NCI-H2029 treated with DMSO at 0.1 percent for 48 hours (cell line): ENCODE measurements at places on chromosomes 11 and 22.

DNA sequence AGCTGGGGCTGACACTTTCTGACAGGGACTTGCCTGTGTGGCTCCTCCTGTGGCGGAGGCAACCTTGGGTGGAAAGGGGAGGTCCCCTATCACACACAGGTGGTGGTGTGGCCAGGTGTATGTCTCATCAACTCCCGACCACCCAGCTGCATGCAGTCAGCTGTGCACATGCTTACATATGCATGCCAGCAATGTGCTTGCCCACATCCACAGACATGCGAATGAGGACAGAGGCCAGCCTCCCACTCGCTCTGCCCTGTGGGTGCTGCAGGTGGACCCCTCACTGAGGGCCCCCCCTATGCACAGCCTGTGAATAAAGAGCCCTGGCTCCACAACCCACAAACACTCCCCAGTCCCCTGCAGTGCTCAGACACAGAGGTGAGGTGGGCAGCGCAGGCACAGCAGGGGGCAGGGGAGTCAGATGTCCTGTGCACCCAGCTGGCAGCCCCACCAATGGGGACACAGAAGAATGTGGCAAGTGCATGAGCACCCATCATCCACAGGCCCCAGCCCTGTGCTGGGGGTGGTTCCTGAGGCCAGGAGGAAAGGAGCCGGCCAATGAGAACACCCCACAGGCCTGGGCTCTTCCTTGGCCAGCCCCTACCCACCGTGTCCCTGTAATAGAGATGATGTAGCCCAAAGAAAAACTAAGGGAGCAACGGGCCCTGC is 9.5 kb downstream of the GNB1L start:
- DNase-seq, result no peak

DNA sequence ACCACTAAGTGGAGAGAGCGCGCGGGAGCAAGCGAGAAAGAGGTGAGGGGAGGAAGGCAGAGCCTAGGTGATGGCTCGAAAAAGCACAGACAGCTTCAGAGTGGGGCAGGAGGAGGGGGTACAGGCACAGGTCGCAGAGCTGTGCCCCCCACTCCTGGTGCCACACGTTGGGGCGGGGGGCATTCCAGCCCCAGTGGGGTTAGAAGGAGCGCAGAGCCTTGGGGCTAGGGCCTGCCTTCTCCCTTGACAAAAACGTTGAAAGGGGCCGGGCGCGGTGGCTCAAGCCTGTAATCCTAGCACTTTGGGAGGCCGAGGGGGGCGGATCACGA is 41.6 kb upstream of the ISX start:
- DNase-seq, result no peak

DNA sequence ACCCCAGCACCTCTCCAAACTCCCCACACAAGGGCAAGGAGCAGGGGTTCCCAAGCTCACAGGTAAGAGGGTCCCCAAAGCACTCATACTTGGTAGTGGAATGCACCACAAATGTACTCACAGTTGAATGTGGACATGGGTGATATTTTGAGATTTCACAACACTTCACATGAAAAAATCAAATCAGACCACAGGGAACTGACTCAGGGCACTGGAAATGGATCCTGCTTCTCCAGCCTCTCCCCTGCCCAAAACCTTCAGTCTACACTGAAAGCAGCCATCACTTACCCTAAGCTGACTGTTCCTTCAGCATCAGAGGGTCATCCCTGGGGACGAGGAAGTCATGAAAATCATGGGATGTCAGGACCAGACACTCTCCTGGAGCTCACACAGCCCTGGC is 40.2 kb downstream of the SCGB1A1 start:
- no peak for DNase-seq

DNA sequence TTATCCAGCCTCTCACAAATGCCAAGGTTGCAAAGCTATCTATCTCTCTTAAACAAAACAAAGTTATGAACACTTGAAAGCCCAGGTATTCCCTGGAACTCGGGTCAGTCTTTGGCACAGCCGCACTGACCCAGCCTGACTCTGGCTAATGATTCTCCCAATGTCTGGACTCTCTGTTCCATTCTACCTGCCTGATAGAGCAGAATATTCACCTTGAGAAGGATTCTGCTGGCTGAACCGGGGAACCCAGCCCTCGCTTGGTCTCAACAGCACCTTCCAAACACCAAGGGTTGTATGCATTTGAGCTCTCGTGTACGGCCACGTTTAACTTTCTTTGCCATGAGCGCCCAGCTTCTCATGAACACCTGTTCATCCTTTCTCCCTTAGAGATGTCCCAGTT is 116.8 kb downstream of the ZBTB16 start:
- no peak for DNase-seq

DNA sequence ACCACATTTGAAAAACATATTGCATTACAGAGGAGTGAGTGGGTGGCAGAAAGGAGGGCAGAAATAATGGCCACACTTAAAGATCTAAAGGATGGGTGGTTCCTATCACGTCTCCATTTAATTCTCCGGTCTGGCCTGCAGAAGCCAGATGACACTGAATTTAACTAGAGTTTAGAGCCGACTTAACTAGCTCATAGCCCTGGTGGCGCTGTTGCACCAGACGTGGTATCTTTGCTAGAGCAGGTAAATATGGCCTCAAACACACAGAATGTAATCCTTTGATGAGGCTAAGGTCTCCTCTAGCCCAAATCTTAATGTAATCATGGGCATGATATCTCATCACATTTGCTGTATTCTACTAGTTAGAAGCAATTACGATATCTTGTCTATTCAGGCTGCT is 51.5 kb upstream of the GAL start:
- DNase-seq, result peak; percentile 6

- DNase-seq, result no peak
Measured at GRCh38 chr11:1308743-1309497, 512 bp downstream of the TOLLIP start.

- peak; percentile 78 for DNase-seq
Measured at GRCh38 chr22:23278883-23279675, 98.8 kb downstream of the BCR start.

DNA sequence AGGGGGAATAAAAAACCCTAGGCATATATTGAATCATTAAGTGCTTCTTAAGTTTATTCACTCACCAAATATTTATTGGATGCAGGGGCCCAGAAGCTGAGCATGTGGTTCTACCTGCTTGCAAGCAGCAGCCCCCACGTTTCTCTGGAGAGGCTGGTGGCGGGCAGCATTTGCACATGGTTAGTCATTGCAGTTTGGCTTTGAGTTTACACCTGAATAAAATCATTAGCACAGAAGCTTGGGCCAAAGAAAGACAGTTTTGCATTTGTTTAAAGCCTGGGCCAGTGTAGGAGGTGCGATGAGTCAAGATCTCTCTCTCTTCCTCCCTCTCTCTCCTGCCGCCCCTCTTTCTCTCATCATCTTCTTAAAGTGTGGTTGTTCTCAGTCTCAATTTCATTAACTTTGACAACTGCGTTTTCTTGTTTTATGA is 72.6 kb downstream of the C22orf31 start:
- DNase-seq, result no peak

DNA sequence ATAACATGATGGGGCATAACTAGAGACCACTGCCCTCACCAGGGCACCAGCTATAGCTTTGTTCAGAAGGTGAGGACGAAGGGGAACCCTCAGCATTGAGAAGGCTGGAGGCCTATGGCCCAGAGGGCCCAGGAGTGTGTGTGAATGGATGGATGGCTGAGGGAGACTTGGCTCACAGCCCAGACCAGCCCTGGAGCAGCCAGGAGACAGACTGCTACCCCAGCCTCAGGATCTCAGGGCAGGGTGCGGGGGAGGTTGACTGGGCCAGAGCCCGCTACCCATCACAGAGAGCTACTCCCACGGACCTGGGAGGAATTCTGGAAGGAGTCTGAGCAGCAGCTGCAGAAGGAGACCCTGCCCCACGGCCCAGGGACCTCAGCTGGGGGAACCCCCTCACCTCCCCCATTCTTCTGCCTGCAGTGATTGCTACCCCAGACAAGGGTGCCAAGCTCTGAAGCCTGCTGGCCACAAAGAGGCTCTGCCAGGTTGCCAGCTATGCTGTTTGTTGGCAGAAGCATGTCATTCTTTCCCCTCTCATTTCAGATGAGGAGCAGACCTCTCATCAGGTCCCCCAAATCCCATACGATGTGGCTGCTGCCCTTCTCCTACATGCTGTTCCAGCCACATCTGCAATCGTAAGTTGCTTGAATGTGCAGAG is 5.4 kb upstream of the CSDC2 start:
- DNase-seq, result no peak

DNA sequence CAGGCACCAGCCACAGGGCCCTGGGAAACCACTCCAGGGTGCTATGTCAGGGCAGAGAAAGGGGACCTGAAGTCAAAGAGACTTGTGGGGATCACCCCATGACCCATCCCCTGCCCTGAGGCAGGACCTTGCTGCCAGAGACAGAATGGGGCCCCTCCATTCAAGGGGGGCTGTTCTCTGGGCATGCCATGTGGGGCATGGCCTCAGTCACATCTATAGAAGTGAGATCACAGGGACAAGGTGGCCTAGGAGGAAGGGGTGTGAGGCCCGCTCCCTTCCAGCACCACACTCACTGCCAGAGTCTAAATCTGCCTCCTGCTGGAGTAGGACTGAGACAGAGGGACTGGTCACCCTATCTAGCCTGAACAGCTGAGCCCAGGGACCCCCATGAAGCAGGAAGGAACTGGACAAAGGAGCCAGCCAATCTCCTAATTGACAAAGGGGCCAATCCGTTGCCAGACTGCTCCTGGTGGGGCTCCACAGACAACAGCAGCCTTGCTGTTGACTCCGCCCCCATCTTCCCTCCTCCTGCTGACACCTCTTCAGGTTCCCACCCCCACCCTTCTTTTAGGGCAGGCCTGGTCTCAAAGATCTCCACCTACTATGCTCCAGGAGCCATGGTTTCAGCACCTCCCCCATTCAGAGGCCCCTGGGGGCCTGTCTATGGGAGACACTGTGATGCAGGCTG is 26.0 kb downstream of the NEAT1 start:
- DNase-seq, result no peak

DNA sequence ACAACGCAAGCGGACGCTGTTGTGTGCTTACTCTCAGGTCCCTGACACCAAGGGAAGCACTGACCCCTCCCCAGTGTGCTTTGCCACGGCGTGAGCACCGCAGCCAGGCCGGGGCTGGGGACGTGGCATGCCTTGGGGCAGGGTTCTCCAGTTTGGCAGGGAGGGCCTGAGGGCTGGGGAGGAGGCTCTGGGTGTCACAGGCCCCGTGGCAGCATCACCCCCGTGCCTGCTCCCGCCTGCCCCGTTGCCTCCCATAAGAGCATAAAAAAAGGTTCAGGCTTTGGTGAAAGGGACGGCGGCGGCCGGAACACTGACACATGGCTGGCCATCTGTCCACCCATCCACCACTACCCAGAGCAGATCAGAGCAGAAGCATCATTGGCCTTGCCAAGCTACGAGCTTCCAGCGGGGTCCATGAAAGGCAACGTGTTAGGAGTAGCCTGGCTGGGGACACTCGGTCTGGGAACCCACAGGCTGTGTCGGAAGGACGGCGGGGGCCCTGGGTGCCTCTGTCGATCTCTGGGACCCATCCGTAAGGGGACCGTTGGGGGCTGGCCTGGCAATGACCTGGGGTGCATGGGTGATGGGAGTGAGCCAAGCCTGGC is 183.0 kb downstream of the IGLL1 start:
- DNase-seq, result no peak

DNA sequence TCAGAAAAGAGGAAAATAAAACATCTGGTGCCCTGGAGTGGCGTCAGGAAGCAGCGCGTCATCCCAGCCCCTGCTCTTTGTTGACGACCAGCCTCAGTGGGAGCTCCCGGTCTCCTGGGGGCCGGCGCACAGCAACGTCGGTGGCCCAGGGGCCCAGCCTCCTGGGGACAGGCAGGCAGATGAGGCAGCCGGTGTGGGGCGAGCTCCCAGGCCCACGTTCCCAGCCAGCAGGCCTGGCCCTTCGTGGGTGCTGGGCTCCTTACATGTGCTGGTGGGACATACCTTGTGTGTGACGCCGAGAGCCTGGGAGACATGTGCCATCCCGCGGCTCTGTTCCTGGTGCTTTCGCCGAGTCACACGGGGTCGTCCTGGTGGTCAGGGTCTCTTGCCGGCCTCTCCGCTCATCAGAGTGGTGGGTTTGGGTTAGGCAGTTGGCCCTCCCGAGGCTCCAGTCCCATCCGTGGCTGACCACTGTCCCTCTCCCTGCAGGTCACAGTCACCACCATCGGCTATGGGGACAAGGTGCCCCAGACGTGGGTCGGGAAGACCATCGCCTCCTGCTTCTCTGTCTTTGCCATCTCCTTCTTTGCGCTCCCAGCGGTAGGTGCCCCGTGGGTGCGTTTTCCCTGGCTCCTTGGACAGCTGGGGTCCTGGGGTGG is 116.7 kb downstream of the KCNQ1OT1 start:
- DNase-seq, result no peak

DNA sequence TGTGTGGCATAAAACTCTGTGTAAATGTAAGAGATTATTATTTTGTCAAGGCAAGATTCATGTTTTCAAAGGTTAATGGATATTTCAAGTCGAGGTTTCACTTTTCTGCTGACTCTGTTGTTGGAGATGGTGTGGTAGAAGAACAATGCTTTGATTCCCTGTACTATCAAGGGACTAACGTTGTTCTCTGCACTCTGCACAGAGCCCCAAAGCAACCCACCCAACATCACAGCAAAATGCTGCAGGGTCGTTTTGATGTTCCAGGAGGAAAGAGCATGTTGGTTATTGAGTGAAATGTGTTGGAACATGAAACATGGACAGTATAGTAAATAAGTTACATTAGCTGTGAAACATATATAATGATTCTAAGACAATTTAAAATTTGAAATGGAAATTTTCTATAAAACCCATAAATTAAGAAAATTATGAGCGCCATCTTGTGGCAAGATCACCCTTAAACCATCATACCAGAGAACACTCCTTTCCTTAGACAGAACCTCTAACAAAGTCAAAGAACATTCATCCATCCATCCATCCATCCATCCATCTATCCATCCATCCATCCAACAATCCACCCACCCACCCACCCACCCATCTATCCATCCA is 164.4 kb upstream of the ZBED5 start:
- DNase-seq, result peak; percentile 16

DNA sequence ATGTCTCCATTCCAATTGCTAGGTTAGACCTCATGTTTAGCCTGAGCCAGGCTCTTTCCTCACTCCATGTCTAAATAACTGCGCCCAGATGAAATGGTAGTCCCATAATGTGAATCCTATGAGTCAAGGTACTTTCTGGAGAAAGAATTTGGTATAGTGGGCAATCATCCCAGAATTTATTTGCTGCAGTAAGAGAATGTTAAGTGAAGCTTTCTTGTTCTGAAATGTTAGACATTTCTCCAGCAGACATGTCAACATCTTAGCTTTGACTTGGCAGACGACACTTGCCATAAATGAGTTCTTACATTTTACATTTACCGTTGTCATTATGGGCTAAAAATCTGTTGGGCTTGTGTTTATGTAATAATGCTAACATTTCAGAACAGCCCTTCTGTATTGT is 165.2 kb downstream of the PGR start:
- no peak for DNase-seq

GRCh38 chr11:106061954-106062949 is 14.9 kb downstream of the KBTBD3 start:
- DNase-seq, result no peak

GRCh38 chr11:94125407-94126115 is 3.1 kb upstream of the PANX1 start:
- no peak for DNase-seq
